ENCODE measurements at places on chromosomes 13 and 19. TPM values are rescaled to one million over a fixed set of nuclear protein-coding genes. Genes with fewer than 3 reads are reported as not detected.
A peak's percentile ranks its signal among the peaks of the same experiment; 100 is the strongest.

The RASIP1 gene
- total RNA-seq, result 13.6 TPM

The PROZ gene
- not detected for total RNA-seq

The CCDC122 gene
- 2.3 TPM for total RNA-seq

The CYP4F12 gene
- total RNA-seq, result 3.1 TPM

The LILRA6 gene
- total RNA-seq, result not detected

The CHAMP1 gene
- 19.6 TPM for total RNA-seq

The PSG4 gene
- not detected for total RNA-seq

The ERICH6B gene
- total RNA-seq, result not detected

The LILRB4 gene
- total RNA-seq, result 2.0 TPM

DNA sequence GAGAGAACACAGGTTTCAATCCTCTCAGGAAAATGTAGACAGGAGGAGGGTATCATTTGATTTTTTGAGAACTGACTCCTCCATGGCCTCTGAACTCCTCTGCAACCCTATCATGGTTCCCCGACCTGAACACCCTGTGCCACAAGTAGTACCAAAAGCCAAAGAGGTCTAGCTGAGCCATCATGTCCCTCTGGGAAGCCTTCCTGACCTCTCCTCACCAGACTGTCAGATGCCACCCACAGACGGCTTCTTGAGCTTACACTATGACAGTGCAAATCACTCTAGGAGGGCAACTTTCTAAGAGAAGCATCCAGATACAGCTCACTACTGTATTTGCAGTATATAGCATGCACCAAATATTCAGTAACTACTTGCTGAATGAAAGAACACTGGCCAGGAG lies 3.7 kb downstream of the HNRNPL start:
- no peak for DNase-seq
- no peak overlapping the region for H3K4me3 ChIP-seq
- no peaks in the 10 kb centered on the region for H3K27me3 ChIP-seq
- no peaks in the 10 kb centered on the region for H3K4me1 ChIP-seq
- H3K36me3 ChIP-seq, result peaks cover 73% of the 10 kb centered on the region

GRCh38 chr19:13262450-13262849 lies 112.2 kb downstream of the IER2 start:
- DNase-seq, result no peak
- no peak overlapping the region for H3K27ac ChIP-seq
- no peaks in the 10 kb centered on the region for H3K27me3 ChIP-seq
- H3K4me1 ChIP-seq, result peaks cover 4% of the 10 kb centered on the region

DNA sequence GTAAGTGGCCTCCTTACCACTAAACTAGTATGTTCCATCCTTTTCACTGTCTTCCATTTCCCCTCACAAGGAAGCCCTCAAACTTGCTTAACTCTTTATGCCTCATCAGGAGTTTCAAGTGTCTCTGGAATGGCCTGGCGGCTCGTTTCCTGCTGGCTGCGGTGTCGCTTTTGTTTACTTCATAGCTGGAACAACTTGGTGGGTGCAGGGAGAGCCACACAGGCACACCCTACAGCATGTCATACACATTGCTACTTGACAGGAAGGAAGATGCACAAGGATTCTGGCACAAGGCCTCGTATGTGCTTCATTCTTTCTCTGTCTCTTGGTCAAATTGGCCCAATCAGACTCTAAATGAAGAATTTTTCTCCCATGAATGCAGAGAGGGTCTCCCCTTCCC lies 488.3 kb downstream of the FOXO1 start:
- no peak for DNase-seq
- no peak overlapping the region for H3K4me3 ChIP-seq
- no peak overlapping the region for H3K27ac ChIP-seq
- H3K27me3 ChIP-seq, result no peaks in the 10 kb centered on the region
- H3K36me3 ChIP-seq, result no peaks in the 10 kb centered on the region

GRCh38 chr13:40966298-40966697 lies 52.8 kb downstream of the ELF1 start:
- no peak for DNase-seq
- peaks cover 71% of the 10 kb centered on the region for H3K4me1 ChIP-seq
- no peak overlapping the region for H3K4me3 ChIP-seq
- no peaks in the 10 kb centered on the region for H3K36me3 ChIP-seq

- no peaks in the 10 kb centered on the region for H3K27me3 ChIP-seq
- no peaks in the 10 kb centered on the region for H3K4me1 ChIP-seq
- DNase-seq, result peak; percentile 94
- peak overlapping the region; percentile 31 for H3K4me3 ChIP-seq
These were observed 4.3 kb downstream of the MYO9B start for GRCh38 chr19:17079710-17080439.

DNA sequence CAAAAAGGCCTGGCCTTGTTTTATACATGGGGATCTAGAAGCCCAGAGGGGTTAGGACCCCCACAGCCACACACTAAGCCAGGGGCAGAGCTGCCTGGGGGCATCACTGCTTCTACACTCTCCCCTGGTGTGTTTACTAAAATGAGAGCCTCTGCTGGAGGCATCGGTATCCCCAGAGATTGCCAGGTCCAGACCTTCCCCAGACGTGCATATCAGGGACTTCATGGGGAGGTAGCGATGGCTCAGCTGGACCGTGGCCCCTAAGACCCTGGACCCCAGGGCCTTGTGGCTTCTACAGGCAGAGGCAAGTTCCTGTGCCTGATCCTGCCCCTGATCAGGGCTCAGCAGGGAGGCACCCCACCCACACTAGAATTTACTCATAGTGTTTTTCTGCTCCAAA lies 13.5 kb downstream of the CLPTM1 start:
- no peaks in the 10 kb centered on the region for H3K27me3 ChIP-seq
- H3K4me1 ChIP-seq, result no peaks in the 10 kb centered on the region
- H3K27ac ChIP-seq, result no peak overlapping the region
- peaks cover 52% of the 10 kb centered on the region for H3K36me3 ChIP-seq

DNA sequence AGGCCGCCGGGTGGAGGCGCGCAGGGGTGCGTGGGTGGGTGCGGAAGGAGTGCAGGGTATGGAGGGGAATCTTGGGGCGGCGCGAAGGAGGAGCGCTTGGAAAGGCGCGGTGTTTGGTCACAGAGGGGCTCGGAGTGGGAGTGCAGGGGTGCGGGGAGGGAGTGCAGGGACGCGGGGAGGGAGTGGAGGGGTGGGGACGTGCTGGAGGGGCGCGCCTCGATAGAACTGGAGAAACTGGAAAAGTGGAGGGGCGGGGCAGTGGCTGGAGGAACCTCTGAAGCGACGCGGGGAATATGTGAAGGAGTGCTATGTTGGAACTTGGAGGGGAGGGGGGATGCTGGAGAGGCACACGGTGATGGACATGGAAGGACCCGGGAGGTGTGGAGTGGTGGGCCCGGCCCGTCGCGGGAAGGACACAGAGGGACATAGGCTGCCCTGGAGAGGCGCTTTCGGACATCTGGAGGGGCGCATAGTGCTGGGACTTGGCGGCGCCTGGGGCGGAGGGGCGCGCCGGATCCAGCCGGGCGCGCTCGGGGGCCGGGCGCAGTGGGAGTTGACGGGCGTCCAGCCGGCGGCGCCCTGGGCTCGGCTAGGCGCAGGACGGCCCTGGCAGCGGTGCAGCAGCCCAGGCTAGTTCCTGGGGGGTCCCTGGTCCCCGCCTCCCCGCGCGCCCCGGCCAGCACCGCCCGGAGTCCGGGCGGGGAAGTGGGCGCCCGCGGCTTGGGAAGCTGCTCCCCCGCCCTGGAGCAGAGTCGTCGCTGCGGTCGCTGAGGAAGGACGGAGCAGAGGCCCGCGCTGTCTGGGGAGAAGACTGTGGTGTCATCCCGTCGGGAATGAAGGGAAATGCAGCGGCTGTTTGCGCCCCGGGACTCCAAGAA lies 20.8 kb upstream of the SGCG start:
- H3K4me3 ChIP-seq, result peak overlapping the region; percentile 50
- peak overlapping the region; percentile 55 for H3K27ac ChIP-seq
- H3K4me1 ChIP-seq, result peaks cover 12% of the 10 kb centered on the region
- DNase-seq, result no peak
- no peaks in the 10 kb centered on the region for H3K27me3 ChIP-seq

DNA sequence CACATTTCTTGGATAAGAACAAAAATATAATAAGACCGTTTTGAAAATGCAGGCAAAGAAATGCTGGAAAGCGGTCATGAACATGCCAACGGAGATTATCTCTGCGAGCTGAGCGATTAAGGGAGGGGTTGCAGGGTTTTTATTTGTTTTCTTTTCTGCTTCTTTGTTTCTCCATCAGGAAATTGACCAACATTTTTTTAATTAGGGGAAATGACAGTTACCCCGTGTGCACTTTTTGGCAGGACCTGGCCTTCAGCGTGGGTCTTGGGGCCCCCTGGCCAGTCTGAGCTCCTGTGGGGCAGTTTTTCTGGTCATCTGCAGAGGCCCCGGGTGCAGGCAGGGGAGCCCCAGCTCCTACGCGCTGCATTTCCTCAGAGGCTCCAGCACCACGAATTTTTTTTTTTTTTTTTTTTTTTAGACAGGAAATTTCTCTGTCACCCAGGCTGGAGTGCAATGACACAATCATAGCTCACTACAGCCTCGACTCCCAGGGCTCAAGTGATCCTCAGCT lies 31.3 kb upstream of the HOMER3 start:
- DNase-seq, result no peak
- no peaks in the 10 kb centered on the region for H3K36me3 ChIP-seq
- H3K4me3 ChIP-seq, result no peak overlapping the region
- peak overlapping the region; percentile 58 for H3K27ac ChIP-seq
- H3K4me1 ChIP-seq, result peaks cover 43% of the 10 kb centered on the region

- no peaks in the 10 kb centered on the region for H3K27me3 ChIP-seq
- H3K4me1 ChIP-seq, result no peaks in the 10 kb centered on the region
- DNase-seq, result no peak
- H3K27ac ChIP-seq, result no peak overlapping the region
These were observed 140.5 kb downstream of the NDFIP2 start for GRCh38 chr13:79621449-79621848.

GRCh38 chr13:103272770-103273169 lies 206.6 kb upstream of the SLC10A2 start:
- H3K4me3 ChIP-seq, result no peak overlapping the region
- H3K4me1 ChIP-seq, result no peaks in the 10 kb centered on the region
- H3K27me3 ChIP-seq, result no peaks in the 10 kb centered on the region
- DNase-seq, result no peak
- H3K36me3 ChIP-seq, result no peaks in the 10 kb centered on the region

GRCh38 chr13:94708031-94708859 lies 4.1 kb downstream of the SOX21 start:
- DNase-seq, result no peak
- H3K27ac ChIP-seq, result no peak overlapping the region
- H3K4me3 ChIP-seq, result no peak overlapping the region
- H3K4me1 ChIP-seq, result peaks cover 33% of the 10 kb centered on the region
- H3K27me3 ChIP-seq, result peaks cover 72% of the 10 kb centered on the region
- no peaks in the 10 kb centered on the region for H3K36me3 ChIP-seq

- H3K4me1 ChIP-seq, result no peaks in the 10 kb centered on the region
- no peak overlapping the region for H3K27ac ChIP-seq
- DNase-seq, result no peak
- no peaks in the 10 kb centered on the region for H3K36me3 ChIP-seq
These were observed 474.7 kb downstream of the DIAPH3 start for GRCh38 chr13:59689057-59689456.

- no peak for DNase-seq
- no peak overlapping the region for H3K4me3 ChIP-seq
- no peak overlapping the region for H3K27ac ChIP-seq
- no peaks in the 10 kb centered on the region for H3K27me3 ChIP-seq
- H3K4me1 ChIP-seq, result no peaks in the 10 kb centered on the region
- H3K36me3 ChIP-seq, result no peaks in the 10 kb centered on the region
These were observed 139.6 kb downstream of the STOML3 start for GRCh38 chr13:38850868-38851626.

GRCh38 chr13:66663711-66664110 lies 566.4 kb downstream of the PCDH9 start:
- H3K27ac ChIP-seq, result no peak overlapping the region
- H3K4me1 ChIP-seq, result no peaks in the 10 kb centered on the region
- H3K27me3 ChIP-seq, result no peaks in the 10 kb centered on the region
- H3K36me3 ChIP-seq, result no peaks in the 10 kb centered on the region
- H3K4me3 ChIP-seq, result no peak overlapping the region

DNA sequence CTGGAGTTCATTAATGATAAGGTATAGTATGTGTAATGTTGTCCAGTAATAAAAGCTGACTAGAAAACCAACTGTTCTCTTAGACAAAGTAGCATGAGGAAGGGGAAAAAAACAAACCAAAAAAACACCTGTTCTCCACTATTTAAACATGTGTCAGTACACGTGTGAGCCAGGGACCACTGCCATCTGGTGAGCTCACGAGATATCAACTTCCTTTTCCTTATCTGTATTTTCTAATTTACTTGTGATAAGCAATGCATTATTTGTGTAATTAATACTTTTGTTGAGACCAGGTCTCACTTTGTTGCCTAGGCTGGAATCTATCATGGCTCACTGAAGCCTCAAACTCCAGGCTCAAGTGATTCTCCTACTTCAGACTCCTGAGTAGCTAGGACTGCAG lies 4.3 kb upstream of the SIX5 start:
- no peak overlapping the region for H3K4me3 ChIP-seq
- H3K4me1 ChIP-seq, result no peaks in the 10 kb centered on the region
- no peak overlapping the region for H3K27ac ChIP-seq
- H3K36me3 ChIP-seq, result peaks cover 34% of the 10 kb centered on the region
- no peak for DNase-seq
- no peaks in the 10 kb centered on the region for H3K27me3 ChIP-seq

DNA sequence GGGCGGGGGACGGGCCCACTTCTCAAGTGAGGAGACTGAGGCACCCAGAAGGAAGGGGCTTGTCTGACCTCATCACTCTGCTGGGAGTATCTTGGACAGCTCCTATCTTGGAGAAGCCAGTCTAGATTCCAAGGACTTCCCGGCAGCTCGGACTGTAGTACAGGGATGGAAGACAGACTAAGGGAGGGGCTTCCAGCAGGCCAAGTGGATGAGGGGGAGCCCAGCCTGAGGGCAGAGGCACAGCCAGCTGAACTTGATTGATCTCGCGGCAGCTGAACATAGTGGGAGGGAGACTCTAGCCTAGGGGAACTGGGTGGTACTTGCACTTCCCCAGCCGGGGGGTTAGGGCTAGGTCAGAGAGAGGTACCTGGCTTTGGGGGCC lies 711 bp downstream of the CILP2 start:
- H3K4me1 ChIP-seq, result peaks cover 41% of the 10 kb centered on the region
- DNase-seq, result no peak
- no peak overlapping the region for H3K27ac ChIP-seq
- H3K36me3 ChIP-seq, result no peaks in the 10 kb centered on the region

- no peaks in the 10 kb centered on the region for H3K4me1 ChIP-seq
- no peaks in the 10 kb centered on the region for H3K36me3 ChIP-seq
- no peaks in the 10 kb centered on the region for H3K27me3 ChIP-seq
- no peak overlapping the region for H3K27ac ChIP-seq
These were observed 207.9 kb downstream of the TSHZ3 start for GRCh38 chr19:31141301-31141700.

DNA sequence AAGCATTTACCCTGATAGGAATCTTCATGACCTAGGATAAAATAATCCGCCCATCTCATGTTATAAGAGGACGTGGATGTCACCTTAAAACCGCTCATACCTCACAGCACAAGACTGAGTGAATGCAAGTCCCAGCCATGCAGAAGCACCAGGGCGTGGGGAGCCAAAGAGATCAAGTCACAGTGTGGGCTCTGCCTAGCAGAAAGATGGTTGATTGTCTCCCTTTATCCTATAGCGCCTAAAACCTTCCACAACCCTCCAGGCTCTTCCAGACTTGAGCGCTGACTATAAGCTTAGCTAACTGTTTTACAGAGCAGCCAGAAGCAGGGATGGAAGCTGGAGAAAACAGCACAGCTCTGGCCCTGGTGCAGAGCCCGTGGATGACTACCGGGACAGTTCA lies 6.8 kb upstream of the ANKRD10 start:
- H3K36me3 ChIP-seq, result no peaks in the 10 kb centered on the region
- no peak for DNase-seq
- H3K4me1 ChIP-seq, result no peaks in the 10 kb centered on the region
- H3K27ac ChIP-seq, result no peak overlapping the region
- no peak overlapping the region for H3K4me3 ChIP-seq
- H3K27me3 ChIP-seq, result no peaks in the 10 kb centered on the region

GRCh38 chr13:49367640-49368422 lies 76.0 kb downstream of the CAB39L start:
- no peak overlapping the region for H3K27ac ChIP-seq
- H3K27me3 ChIP-seq, result no peaks in the 10 kb centered on the region
- DNase-seq, result no peak
